Calu3 (cell line): ENCODE measurements at places on chromosomes 4 and X. TPM values are rescaled to one million over a fixed set of nuclear protein-coding genes. Genes with fewer than 3 reads are reported as not detected.

The UGT2A1 gene
- not detected in 2 replicates for total RNA-seq

The HERC5 gene
- 20.1 and 44.2 TPM in 2 replicates for total RNA-seq

- no peak for DNase-seq
Observed at GRCh38 chr4:120844528-120844921, 78.0 kb downstream of the PRDM5 start.

- no peak for DNase-seq
Observed at GRCh38 chrX:64338296-64338695, 57.0 kb downstream of the MTMR8 start.

GRCh38 chr4:169663831-169664230 lies 43.5 kb downstream of the CLCN3 start:
- DNase-seq, result peak; percentile 3

DNA sequence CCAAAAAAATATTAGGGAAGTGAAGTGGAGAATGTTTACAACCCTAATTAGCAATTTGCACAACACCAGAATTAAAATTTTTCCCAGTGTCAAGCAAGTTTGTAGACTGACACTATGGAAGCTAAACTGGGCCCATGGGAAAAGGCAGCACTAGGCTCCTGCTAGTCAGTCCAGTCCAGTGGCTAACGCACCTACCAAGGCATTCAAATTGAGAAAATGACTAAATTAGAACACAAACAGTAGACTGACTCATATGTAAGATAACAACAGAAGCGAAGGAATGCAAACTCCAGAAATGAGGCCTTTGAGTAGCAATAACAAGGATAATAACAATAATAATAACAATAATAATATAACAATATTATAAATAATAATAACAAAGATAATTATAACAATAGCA lies 90.7 kb downstream of the GRIA3 start:
- DNase-seq, result no peak

DNA sequence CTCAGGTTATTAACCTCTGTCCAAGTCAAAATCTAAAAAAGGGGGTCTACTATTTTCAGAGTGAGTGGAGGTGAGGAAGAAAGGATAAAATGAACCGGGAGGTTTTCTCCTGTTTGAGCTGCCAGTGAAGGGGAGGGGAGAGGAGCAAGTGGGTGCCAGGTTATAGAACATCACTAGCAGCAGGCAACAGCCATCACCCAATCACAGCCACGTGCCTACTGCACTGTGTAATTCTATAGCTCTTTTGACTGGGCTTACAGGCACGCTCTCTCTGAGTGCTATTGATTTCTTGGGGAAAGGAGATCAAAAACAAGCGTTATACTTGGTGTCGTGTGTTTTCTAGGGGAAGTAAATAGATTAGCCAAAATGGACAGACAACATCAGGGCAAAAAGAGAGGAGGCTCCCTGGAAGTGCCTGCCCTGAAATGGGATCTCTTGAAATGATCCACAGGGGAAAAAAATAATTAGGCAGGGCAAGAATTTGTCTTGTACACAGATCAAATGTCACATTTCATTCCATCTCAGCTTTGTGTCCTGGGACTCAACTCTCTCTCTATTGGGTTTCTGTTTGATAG lies 300.5 kb upstream of the LCORL start:
- DNase-seq, result no peak

GRCh38 chr4:159512348-159512747 lies 409.5 kb downstream of the RAPGEF2 start:
- no peak for DNase-seq

The SSX3 gene
- total RNA-seq, result not detected in 2 replicates

The GAGE12G gene
- total RNA-seq, result not detected in 2 replicates

DNA sequence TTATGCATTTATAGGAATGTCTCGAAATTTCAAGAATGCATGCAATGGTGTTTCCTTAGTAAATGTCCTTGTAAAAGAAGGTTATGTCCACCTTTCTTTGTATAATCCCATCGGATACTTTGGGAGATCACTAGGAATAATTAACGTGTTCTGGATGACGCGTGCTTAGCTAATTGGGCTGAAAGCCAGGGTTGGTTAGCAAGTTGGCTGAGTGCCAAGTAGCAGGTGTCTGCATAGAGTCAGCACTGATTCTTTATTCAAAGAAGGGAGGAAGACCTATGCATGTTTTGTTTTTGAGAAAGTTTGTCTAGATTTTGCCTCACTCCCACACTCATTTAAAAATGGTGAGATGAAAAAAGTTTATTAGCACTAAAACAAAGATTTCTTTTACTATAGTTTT lies 144.6 kb downstream of the SOX3 start:
- DNase-seq, result no peak

The SATL1 gene
- 0.10 TPM in 1 of 2 replicates, not detected in the other for total RNA-seq

- DNase-seq, result no peak
Observed at GRCh38 chr4:184392748-184393559, 81.4 kb downstream of the IRF2 start.

The CTAG2 gene
- not detected in 2 replicates for total RNA-seq

DNA sequence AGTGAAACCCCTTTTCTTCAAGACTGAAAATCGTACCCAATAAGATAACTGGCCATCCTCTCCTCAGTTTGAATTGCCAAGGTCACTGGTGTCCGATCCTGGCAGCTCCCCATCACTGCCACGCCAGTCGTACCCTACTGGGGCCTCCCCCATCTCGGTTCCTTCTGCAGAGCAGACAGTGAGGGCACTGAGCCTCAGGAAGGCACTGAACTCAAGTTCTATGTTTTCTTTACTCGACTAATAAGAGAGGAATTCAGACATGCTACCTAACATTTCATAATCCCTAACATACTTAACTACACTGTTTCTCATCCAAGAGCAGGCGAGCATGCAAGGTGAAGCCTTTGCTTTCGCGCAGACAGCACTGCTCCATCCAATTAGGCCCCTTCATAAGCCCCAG lies 23.4 kb downstream of the ZFYVE28 start:
- DNase-seq, result no peak

DNA sequence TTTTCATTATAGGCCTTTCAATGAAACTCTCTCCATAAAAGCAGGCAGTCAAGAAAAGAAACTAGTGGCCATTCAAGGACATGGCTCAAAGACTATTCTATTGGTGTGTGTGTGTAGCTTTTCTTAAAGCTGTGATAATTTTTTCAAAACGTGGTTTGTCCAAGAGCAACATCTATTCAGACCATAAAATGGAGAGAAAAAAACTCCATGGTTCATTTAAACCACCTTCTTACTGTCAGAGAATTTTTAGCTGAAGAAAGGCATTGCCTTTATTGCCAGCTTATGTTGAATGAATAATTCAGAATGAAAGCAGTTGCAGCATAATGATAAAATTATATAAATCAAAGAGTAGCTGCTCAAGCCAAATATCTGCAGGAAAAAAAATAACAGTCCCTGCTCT lies 325.5 kb downstream of the PCDH18 start:
- no peak for DNase-seq

GRCh38 chr4:119337010-119337409 lies 15.1 kb upstream of the FABP2 start:
- DNase-seq, result no peak

DNA sequence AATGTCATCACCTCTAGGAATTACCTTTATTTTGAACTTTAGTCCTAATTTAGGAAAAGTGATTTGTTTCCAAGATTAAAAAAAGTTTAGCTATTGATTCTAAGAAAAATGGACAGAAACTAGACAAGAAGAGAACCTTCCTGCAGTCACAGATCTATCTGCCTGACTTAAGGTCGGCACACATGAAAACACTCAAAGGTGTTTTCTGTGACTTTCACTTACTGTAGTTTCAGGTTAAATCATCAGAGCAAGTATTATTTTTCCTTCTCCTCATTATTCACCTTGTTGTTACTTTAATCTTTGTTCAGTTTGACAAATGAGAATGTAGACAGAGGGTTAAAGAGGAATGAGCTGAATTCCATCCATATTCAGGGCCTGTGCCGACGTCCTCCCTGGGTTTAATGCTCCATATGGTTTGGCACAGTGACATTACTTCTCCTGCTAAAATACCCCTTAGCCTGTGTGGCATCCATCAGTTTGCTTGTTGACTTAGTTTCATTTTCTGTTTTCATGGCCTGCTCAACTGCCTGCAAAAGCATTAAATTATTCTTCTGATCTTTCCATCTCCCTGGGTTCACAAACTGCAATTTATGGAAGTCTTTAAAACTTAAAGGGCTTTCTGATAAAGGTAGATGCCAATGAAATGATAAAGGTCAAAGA lies 352.7 kb downstream of the NKX6-1 start:
- DNase-seq, result no peak

The FMR1NB gene
- total RNA-seq, result not detected in 2 replicates

DNA sequence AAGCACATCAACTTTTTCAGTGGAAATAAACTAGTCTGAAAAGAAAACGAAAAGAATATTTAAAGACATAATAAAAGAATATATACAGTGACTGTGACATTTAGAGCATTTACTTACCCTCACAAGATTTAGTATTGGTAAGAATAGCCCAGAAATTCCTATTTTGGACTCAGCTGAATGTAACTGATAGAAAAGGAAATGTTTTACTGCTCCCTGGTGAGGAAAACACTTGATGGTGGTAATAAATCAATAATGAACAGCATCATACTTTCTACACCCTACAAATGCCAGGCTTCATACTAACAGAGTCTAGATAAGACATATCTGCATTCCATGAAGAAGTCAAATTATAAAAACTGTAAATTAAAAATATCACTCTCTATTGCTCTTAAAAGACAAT lies 753.5 kb upstream of the PCDH10 start:
- no peak for DNase-seq

The BEX5 gene
- 3.9 and 4.8 TPM in 2 replicates for total RNA-seq
